ENCODE measurements at places on chromosomes 2 and 18.

DNA sequence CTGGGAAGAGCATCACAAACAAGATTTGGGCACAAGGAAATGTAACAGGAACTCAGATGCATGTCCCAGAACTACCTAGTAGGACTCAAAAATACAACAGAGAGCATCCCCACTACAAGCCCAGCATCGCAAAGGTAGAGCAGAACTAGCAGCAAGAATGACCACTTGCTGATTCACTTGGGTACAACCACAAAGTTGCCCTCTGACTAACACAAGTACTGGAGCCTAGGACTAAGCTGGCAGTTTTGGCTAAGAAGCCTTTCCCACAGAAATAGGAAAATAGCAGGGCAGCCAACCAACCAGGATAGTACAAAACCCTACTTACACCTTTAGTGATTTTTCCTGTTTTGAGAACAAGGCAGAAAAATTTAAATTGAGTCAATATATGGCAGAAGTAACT is 193.8 kb downstream of the PAX3 start:
- no peak for DNase-seq

- no peak for DNase-seq
Observed at GRCh38 chr2:205683502-205684367, 1.4 kb downstream of the NRP2 start.

DNA sequence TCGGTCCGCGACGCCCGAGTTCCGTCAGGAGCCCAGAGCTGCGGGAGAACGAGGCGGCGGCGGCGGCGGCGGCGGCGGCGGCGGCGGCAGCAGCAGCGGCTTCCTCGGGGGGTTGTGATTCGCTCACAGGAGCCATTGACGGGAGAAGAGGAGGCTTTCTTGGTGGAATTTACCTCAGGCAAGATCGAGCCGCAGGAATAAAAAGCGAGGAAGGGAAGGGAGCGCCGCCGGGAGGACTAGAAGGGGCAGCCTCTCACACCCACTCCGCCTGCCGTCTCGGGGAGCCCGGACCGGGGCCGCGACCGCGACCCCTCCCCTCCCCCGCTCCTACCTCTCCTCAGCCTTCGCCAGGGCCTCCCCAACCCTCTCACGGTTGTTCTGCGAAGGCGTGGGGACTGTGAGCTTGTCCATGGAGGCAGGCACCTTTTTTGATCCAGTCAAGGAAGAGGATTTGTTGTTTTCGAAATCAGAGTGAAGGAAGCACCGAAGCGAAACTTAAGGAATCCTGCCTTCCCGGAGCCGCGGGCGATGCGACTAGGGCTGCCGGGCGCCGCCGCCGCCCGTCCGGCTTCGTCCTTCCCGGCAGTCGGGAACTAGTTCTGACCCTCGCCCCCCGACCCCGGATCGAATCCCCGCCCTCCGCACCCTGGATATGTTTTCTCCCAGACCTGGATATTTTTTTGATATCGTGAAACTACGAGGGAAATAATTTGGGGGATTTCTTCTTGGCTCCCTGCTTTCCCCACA is 506 bp downstream of the BMPR2 start:
- DNase-seq: peak; percentile 14

DNA sequence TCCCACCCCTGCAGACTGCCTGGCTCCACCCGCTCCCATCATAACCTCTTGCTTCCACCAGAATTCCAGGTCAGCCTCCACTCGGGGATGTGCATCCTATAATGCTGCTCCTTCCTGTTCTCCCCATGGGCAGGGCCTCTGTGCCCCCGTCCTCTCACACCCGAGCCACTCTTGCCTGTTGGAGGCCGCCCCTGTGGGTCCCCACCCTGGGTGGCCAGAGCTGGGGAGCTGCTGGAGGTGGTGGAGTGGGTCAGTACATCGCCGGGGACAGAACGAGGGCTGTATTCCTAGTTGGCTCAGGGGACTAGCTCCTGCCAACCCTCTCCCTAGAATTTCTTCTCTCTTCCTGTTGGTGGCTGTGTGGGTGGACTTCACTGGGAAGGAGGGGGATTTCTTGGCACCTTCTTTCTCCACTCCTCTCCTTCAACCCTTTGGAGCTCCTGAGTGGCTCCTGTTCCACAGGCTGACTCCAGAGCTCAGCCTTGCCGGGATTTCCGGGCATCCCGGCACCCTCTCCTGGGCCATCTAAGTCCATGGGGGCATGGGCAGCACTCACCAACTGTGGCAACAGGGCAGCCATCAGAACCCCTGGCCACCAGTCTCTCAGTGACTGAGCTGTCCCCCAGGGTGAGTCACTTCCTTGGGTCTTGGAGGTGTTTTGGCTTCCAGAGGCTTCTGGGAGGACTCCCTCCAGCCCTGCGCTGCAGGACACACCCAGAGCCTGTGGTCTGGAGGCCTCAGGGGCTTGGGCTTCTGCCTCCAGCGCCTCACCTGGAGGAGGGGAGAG is 88.2 kb upstream of the MCFD2 start:
- no peak for DNase-seq

DNA sequence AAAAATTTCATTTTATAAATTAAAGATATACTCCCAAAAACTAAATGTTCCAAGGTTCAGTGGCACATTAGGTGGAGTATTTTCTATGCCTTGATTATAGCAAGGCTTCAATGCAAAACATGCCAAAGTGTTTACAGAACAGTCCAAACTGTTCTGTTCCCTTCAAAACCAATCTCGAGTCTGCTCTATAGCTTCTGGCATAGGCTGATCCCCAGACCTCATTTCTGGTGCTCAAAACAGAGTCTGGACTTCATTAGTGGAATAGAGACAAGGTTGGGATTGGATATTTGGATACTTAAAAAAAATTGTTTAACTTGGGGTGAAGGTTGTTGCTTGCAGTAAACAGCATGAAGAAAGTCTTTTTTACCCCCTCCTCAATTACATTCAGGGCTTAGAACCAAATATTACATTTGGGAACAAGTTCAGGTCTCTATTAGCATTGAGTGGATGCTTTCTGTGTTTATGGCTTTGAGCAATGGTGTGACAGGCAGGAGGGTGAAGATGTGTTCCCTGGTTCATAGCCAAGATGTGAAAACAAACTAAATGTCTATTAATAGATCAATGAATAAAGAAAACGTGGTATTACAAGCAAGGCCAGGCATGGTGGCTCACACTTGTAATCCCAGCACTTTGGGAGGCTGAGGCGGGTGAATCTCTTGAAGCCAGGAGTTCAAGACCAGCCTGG is 208.1 kb upstream of the RND3 start:
- DNase-seq: no peak
